Ecto neural progenitor cell (in vitro differentiated cells): ENCODE measurements at places on chromosomes 6 and 20.

- DNase-seq: no peak
Measured at GRCh38 chr20:31578448-31579138, 26.5 kb upstream of the ID1 start.

DNA sequence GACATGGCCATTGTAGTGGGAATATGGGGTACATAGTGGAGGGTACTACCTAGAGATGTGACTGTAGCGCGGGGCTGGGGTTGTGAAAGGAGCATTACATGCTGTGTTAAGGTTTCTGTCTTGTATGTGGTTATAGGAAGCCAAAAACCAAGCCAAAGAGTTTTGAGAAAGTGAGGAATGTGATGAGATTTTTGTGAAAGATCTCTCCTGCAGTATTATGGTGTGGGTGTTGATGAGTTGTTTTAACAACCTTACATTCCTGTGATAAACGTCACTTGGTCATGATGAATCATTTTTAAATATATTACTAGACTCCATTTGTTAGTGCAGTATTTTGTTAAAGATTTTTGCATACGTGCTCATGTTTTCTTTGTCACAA lies 48.9 kb downstream of the ZFAND3 start:
- DNase-seq: no peak

DNA sequence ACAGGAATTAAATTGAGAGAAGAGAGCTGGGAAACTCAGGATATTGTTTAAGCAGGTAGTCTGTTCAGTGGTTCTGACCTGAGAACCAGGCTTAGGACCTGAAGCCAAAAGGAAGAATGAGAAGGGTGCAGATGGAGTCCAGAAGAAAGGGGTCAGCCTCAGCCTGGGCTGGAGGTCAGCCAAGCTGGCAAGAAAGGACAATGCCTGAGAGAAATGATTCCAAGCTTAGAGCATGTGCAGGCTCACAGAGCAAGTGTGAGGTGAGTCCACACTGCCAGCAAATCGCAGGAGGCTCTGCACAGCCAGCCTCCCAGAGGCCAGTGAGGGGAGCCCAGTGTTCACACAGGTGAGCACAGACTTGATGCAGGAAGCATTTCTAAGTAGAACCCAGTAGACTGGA lies 47.3 kb downstream of the DAAM2 start:
- no peak for DNase-seq

- no peak for DNase-seq
Measured at GRCh38 chr6:134249759-134250602, 67.9 kb downstream of the SGK1 start.

- no peak for DNase-seq
Measured at GRCh38 chr6:158666628-158667359, 16.9 kb downstream of the SYTL3 start.
